Caco-2 (cell line): ENCODE measurements at places on chromosomes 3 and 15.
A peak's percentile ranks its signal among the peaks of the same experiment; 100 is the strongest.

- H3K27ac ChIP-seq, result no peak overlapping the region
- H3K27me3 ChIP-seq, result no peaks in the 10 kb centered on the region
- H3K4me1 ChIP-seq, result peaks cover 46% of the 10 kb centered on the region
- no peak overlapping the region for H3K4me3 ChIP-seq
- no peak for DNase-seq
These were observed 64.7 kb downstream of the BFSP2 start for GRCh38 chr3:133464573-133464972.

GRCh38 chr15:67512140-67512539 is 8.8 kb upstream of the C15orf61 start:
- H3K27me3 ChIP-seq, result no peaks in the 10 kb centered on the region
- no peak for DNase-seq
- H3K36me3 ChIP-seq, result no peaks in the 10 kb centered on the region
- no peak overlapping the region for H3K4me3 ChIP-seq

DNA sequence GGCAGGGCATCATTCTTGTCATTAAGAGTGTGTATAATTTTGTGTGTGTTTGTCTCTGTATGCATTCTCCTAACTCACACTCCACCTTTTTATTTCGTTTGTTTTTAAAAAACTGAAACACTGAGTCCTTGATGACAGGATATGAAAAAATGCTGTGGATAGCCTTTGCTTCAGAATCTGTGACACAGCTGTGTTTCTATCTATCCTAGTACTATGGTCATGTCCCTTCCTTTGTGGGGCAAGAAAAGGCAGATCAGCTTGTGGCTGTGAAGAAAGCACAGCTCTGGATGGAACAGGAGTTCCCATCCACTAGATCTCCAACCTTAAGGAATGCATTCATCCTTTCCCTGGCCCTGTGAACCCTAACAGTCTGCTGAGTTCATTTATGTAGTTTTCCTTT is 60.3 kb downstream of the OTOL1 start:
- no peak overlapping the region for H3K4me3 ChIP-seq
- H3K36me3 ChIP-seq, result no peaks in the 10 kb centered on the region
- DNase-seq, result no peak

DNA sequence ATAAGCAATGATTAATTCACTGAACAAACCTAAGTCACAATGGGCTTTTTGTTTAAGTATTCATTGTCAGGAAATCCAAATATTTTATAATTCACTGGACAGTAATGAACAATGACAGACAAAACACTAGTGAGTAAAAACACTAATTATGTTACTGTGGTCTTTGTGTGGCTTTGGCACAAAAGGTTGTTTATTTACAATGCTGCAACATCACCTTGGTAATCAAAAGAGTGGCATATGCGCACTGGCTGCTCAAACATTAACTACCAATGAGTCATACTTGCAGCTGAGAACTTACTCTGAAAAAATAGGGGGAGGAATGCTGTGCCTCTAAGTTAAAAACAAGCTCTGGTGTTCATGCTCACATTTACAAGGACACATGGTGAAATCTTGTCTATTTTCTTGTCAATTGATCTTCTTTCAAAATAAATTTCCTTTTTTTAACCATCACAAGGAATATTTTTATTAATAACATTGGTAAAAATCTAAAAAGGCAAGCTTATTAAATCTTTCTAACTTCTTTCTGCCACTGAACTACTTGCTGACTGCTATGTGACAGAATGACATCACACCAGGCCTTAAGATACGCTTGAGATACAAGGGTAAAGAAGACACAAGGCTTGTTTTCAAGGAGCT is 85.2 kb upstream of the PPIB start:
- peak; percentile 65 for DNase-seq
- no peak overlapping the region for H3K4me3 ChIP-seq
- peaks cover 39% of the 10 kb centered on the region for H3K4me1 ChIP-seq
- no peaks in the 10 kb centered on the region for H3K27me3 ChIP-seq
- H3K27ac ChIP-seq, result peak overlapping the region; percentile 90
- no peaks in the 10 kb centered on the region for H3K36me3 ChIP-seq

GRCh38 chr15:74251131-74251811 is 15.1 kb downstream of the CCDC33 start:
- no peak for DNase-seq
